HepG2 (cell line): ENCODE measurements at places on chromosomes 3 and 15. TPM values are rescaled to one million over a fixed set of nuclear protein-coding genes. Genes with fewer than 3 reads are reported as not detected.

The RTP1 gene
- total RNA-seq, result not detected in 2 replicates

The ACKR4 gene
- not detected in 2 replicates for total RNA-seq

The IRAK2 gene
- 13.1 and 15.3 TPM in 2 replicates for total RNA-seq

The TMEM212 gene
- not detected in 2 replicates for total RNA-seq

The PDCD7 gene
- 14.7 and 15.8 TPM in 2 replicates for total RNA-seq

The FBXL2 gene
- total RNA-seq, result 1.2 and 1.8 TPM in 2 replicates

The HTR3E gene
- not detected in 2 replicates for total RNA-seq

The PIF1 gene
- total RNA-seq, result 8.3 and 19.7 TPM in 2 replicates

The LIPH gene
- 0.09 TPM in 1 of 2 replicates, not detected in the other for total RNA-seq

The CNTN6 gene
- not detected in 2 replicates for total RNA-seq

The GPR149 gene
- total RNA-seq, result not detected in 2 replicates
